Tibial artery (tissue), 4 donors: ENCODE measurements at places on chromosomes 6 and 20.

DNA sequence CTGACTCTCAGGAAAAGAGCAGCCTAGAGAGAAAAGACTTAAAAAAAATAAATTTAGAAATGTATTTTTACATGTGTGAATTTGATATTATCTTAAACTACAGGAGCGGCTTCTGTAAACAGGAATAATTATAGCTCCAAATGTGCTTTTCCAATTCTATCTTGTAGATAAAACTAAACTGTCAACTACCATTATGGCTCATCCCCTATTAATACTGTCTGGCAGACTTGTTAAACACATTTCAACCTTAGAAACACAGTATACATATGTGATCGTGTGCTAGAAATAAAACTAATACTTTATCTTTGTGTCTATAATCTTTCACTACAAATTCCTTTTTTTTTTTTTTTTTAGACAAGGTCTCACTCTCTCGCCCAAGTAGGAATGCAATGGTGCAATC, 75.8 kb downstream of the CNKSR3 start:
- no peaks in the 10 kb centered on the region for H3K27me3 ChIP-seq
- H3K27ac ChIP-seq = peak overlapping the region; percentile 62
- H3K36me3 ChIP-seq = peaks cover 13% of the 10 kb centered on the region

DNA sequence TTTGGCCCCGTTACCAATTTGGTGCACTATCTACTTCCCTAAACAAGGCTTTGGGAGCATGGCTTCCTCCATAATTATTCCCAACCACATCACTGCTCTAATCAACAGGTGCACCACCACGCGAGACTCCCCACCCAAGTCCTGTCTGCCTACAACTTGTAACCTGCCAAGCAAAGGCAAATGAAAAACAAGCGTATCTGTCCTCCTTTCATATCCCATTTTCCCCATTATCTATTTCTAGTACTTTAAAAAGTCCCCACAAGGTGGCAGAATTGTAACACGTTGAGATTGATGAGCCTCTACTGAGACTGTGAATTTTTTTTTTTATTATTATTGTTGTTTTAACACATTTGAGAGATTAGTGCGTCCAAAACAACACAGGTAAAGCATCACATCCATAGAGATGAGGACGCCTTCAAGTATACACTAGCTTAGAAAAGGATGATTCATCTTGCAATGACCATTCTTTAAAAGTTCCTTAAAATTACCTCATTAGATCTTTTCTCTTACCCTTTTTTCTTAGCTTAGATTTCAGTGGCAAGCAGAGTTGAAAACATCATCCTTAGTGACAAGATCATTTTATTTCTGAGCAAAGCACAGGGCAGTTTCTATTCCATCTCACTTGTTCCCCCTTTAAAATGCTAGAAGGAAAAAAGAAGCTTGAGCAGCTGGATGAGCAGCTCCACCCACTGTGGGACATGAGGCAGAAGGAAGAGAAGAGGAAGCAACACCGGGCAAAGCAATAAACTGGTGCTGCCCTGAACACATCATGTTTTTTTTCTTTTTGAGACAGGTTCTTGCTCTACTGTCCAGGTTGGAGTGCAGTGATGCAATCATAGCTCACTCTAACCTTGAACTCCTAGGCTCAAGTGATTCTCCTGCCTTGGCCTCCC, 210.8 kb downstream of the ARHGAP18 start:
- no peak for DNase-seq
- H3K4me1 ChIP-seq = no peaks in the 10 kb centered on the region
- peaks cover 9% of the 10 kb centered on the region for H3K36me3 ChIP-seq
- no peaks in the 10 kb centered on the region for H3K27me3 ChIP-seq
- H3K27ac ChIP-seq = no peak overlapping the region

DNA sequence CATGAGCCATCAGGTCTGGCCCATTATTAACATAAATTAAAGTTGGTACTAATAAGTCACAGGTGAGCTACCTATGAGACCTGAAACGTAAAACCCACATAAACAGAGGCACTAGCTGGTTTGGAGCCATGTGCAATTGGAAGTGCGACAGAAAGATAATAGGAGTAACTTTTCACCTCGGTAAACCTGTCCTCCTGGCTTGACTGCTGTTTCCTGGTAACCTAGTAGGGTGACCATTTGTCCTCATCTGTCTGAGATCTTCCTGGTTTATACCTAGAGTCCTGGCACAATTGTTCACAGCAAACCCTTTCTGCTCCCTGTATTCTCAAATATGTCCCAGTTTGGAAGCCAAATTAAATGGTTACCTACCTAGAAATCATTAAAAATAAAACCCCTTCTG, 7.4 kb downstream of the TBC1D20 start:
- H3K36me3 ChIP-seq = no peaks in the 10 kb centered on the region
- no peak overlapping the region for H3K27ac ChIP-seq
- no peaks in the 10 kb centered on the region for H3K27me3 ChIP-seq
- no peak for DNase-seq
- H3K4me3 ChIP-seq = no peak overlapping the region

DNA sequence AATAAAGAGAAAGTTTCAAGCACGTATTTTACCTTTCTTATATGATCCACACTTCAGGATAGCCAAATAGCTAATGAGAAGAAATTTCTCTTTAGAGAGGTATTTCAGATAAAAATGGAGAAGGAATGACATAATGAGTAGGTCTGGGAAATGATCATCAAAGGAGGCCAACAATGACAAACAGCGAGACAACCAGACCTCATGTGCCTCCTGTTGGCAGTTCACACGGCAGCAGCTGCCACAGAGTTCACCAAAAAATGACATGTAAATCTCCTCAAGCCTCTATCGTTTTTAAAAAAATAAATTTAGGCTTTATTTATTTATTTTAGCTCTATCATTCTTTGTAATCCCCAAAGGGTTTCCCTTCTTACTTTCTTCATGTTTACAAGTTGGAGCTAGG, 47.7 kb downstream of the SLC2A12 start:
- no peaks in the 10 kb centered on the region for H3K27me3 ChIP-seq
- H3K4me1 ChIP-seq = peaks cover 11% of the 10 kb centered on the region
- no peak overlapping the region for H3K4me3 ChIP-seq
- no peaks in the 10 kb centered on the region for H3K36me3 ChIP-seq
- no peak for DNase-seq
- no peak overlapping the region for H3K27ac ChIP-seq

GRCh38 chr20:36700438-36700837, 45.5 kb downstream of the NDRG3 start:
- H3K27me3 ChIP-seq = no peaks in the 10 kb centered on the region
- DNase-seq = no peak
- no peak overlapping the region for H3K4me3 ChIP-seq
- H3K4me1 ChIP-seq = peaks cover 47% of the 10 kb centered on the region

GRCh38 chr20:37437676-37438075, 83.4 kb upstream of the NNAT start:
- H3K4me3 ChIP-seq = no peak overlapping the region
- DNase-seq = no peak
- H3K27ac ChIP-seq = no peak overlapping the region
- no peaks in the 10 kb centered on the region for H3K27me3 ChIP-seq
- H3K36me3 ChIP-seq = no peaks in the 10 kb centered on the region
- no peaks in the 10 kb centered on the region for H3K4me1 ChIP-seq

GRCh38 chr20:57103146-57103800, 163.2 kb downstream of the BMP7 start:
- no peak overlapping the region for H3K27ac ChIP-seq
- no peak for DNase-seq
- peaks cover 14% of the 10 kb centered on the region for H3K27me3 ChIP-seq
- no peaks in the 10 kb centered on the region for H3K4me1 ChIP-seq
- no peak overlapping the region for H3K4me3 ChIP-seq
- H3K36me3 ChIP-seq = no peaks in the 10 kb centered on the region

DNA sequence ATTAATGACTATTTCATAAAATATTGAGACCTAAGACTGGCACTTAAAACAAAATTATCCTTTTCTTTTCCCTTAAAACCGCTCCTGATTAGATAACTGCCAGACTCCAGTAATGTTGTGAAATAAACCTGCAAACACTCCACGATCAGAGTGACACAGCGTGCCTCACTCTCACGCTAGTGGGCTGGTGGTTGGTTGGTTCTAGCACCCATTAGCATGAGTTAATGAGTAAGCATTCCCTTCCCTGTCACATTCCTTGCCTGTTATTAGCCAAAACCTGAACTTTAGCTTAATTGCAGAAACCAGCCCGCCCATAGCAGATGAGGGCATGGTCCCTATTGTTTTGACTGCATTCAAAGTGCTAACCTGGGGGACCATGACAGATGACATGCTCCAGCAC, 193.4 kb downstream of the CD83 start:
- no peaks in the 10 kb centered on the region for H3K27me3 ChIP-seq
- no peak overlapping the region for H3K4me3 ChIP-seq
- no peak for DNase-seq

GRCh38 chr20:56801971-56802755, 173.1 kb downstream of the TFAP2C start:
- no peaks in the 10 kb centered on the region for H3K4me1 ChIP-seq
- no peaks in the 10 kb centered on the region for H3K36me3 ChIP-seq
- no peak for DNase-seq
- H3K4me3 ChIP-seq = no peak overlapping the region
- no peaks in the 10 kb centered on the region for H3K27me3 ChIP-seq

- H3K36me3 ChIP-seq = peaks cover 39% of the 10 kb centered on the region
- H3K4me1 ChIP-seq = no peaks in the 10 kb centered on the region
- no peak for DNase-seq
- no peak overlapping the region for H3K27ac ChIP-seq
- no peak overlapping the region for H3K4me3 ChIP-seq
These were observed 74.8 kb upstream of the TPD52L1 start for GRCh38 chr6:125078602-125079321.

GRCh38 chr6:157380458-157380778, 572 bp upstream of the ZDHHC14 start:
- peaks cover 24% of the 10 kb centered on the region for H3K4me1 ChIP-seq
- no peak for DNase-seq
- H3K4me3 ChIP-seq = peak overlapping the region; percentile 96
- peak overlapping the region; percentile 98 for H3K27ac ChIP-seq

DNA sequence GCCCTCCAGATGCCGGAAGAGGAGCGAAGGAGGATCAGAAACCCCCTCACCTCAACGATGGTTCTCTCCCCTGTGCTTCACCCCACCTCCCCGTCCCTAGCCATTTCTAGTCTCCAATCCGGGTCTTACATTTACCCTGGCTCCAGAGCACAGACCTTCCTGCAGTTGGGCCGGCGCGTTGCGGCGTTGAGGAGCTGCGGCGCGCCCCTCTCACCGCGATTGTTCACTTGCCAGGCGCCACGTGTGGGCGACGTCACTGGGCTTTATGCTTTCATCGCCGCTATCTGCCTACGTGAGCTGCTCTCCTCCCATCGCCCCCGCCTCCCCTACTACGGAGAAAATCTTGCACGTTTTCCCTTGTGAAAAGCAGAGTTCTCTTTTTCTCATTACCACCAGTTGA, at the start of gene CRISP2:
TSS of gene CRISP2 (minus strand) at position 198 of the 400 bp plus-strand sequence. CDS start 4,347 bp downstream, outside the sequence.
- H3K36me3 ChIP-seq = no peaks in the 10 kb centered on the region
- H3K27me3 ChIP-seq = no peaks in the 10 kb centered on the region
- H3K4me3 ChIP-seq = no peak within 1 kb of the TSS
- DNase-seq = no peak
- no peak within 1 kb of the TSS for H3K27ac ChIP-seq

GRCh38 chr6:17740559-17741220, 34.0 kb upstream of the NUP153 start:
- DNase-seq = no peak
- no peaks in the 10 kb centered on the region for H3K27me3 ChIP-seq
- H3K27ac ChIP-seq = no peak overlapping the region
- H3K4me3 ChIP-seq = no peak overlapping the region
- H3K4me1 ChIP-seq = no peaks in the 10 kb centered on the region

- H3K27ac ChIP-seq = peak overlapping the region; percentile 24
- no peaks in the 10 kb centered on the region for H3K27me3 ChIP-seq
- DNase-seq = no peak
- H3K4me1 ChIP-seq = peaks cover 22% of the 10 kb centered on the region
- no peak overlapping the region for H3K4me3 ChIP-seq
- H3K36me3 ChIP-seq = peaks cover 40% of the 10 kb centered on the region
These were observed 16.5 kb downstream of the PEDS1 start for GRCh38 chr20:50136822-50137599.

DNA sequence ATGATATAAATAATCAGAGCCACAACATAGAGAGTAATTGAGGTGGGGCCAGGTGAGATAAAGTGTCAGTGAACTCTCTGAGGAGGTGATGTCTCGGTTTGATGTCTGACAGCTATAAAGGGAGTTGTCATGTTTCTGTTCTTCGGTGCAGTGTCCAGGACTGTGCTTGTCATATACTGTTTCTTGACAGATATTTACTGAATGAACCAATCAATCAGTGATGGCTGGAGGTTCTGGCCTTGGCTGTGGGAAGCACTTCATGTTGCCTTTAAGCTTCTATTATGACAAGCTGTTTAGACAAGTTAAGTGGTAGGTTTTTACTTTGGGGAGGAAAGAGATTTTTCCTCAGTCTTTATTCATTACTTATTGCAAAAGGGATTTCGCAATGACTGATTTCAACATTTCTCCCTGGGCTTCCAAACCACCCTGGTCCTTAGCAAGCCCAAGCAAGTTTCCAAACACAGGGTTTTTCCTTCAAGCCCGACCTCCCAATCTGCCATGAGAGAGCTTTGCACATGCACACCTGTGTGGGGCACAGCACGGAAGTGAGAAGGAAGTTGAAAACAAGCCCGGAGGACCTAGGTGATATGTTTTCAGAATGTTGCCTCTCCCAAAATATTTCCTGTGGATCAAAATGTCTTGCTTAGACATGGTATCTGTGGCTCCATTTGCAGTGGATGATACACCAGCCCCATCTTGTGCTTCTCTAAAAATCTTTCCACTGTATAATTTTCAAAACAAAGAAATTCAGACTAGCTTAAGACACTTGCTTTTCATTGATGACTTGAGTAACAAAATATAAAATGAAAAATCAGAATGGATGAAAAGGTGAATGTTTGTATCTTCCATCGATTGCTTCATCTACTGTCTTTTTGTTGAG, 567.3 kb upstream of the BTBD3 start:
- H3K36me3 ChIP-seq = no peaks in the 10 kb centered on the region
- H3K4me1 ChIP-seq = no peaks in the 10 kb centered on the region
- H3K4me3 ChIP-seq = no peak overlapping the region
- H3K27me3 ChIP-seq = no peaks in the 10 kb centered on the region

GRCh38 chr6:6610031-6610591, 21.6 kb downstream of the LY86 start:
- no peaks in the 10 kb centered on the region for H3K27me3 ChIP-seq
- H3K4me1 ChIP-seq = no peaks in the 10 kb centered on the region
- no peak overlapping the region for H3K4me3 ChIP-seq
- H3K27ac ChIP-seq = no peak overlapping the region
- no peak for DNase-seq
- no peaks in the 10 kb centered on the region for H3K36me3 ChIP-seq

DNA sequence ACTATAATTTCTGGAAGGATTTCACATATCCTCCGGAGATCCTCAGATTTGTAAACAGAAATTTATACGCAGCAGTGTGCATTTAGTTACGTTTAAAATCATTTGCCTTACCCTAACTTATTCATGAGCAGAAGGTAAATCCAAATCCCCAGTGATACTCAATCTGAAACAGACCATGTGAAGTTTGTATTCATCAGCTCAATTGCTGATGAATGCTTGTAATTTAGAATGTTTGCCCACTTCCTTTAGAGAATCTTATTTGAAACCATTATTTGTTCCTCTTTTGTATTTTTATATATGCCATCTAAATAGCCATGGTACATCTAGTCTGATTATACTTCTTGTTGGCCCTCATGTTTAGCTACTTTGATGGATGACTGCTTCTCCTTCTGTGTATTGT, 15.4 kb downstream of the TAAR1 start:
- H3K27me3 ChIP-seq = no peaks in the 10 kb centered on the region
- DNase-seq = no peak
- H3K4me3 ChIP-seq = no peak overlapping the region
- H3K36me3 ChIP-seq = no peaks in the 10 kb centered on the region
- no peaks in the 10 kb centered on the region for H3K4me1 ChIP-seq
